Esophagus muscularis mucosa (tissue), 4 donors: ENCODE measurements at places on chromosomes 3 and 15. TPM values are rescaled to one million over a fixed set of nuclear protein-coding genes. Genes with fewer than 3 reads are reported as not detected.

DNA sequence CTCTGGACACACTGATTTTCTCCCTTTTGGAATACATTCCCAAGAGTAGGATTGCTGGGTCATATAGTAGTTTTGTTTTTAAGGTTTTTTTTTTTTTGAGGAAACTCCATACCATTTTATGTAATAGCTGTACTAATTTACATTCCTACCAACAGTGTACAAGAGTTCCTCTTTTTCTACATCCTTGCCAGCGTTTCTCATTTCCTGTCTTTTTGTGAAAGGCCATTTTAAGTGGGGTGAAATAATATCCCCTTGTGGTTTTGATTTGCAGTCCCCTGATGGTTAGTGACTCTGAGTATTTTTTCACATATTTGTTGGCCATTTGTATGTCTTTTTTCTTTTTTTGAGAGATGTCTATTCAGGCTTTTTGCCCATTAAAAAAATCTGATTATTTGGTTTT is 1205.5 kb downstream of the ROBO1 start:
- DNase-seq = no peak

GRCh38 chr15:96355568-96356187 is 25.2 kb downstream of the NR2F2 start:
- DNase-seq = no peak

CLK3 gene
- total RNA-seq = 89.8 TPM

DNA sequence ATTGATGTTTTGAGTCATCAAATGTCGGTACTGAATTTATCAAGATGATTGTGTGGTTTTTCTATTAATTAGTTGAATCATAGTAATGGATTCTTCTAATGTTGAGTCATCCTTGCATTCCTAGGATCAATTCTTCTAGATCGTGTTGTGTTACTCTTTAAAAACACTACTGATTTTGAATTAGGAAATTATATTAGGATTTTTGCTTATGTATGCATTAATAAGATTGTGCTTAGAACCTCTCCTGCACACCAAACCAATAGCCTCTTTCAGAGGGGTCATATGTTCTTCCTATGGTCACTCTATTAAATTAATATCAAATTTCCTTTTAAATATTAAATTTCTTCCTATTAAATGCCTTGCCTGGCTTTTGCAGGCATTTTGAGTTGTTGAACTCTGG is 151.7 kb upstream of the TOPAZ1 start:
- DNase-seq = no peak

DNA sequence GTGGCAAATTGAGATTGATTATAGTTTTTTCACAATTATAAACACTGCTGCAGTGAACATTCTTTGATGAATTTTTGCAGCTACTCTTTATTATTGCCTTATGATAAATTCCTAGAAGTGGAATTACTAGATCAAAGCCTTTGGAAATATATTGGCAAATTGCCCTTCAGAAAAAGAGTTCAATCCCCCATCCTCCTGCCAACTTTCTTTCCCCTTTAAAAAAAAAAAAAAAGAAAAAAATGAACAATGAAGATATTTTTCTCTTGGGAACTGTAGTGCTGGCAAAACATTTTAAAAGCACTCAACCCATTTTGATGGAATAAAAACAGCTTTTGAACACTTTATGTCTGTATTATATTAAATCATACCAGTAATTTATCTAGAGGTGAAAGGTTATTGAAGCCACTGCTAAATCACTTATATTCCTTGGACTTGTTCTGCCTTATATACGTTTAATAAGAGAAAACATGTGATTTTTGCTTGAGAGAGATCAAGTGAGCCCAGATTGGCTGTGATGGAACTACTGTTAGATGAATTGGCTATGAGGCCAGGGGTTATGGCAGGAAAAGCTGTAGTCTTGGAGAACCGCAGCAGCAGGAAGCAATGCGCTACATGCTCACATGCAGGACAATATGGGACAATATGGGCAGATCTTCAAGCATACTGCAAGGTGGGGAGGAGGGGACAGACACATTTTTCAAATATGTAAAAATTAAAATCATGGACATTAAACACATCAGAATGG is 212.8 kb upstream of the C2CD4B start:
- DNase-seq = no peak

P2RY1 gene
- 3.0 TPM for total RNA-seq

DNA sequence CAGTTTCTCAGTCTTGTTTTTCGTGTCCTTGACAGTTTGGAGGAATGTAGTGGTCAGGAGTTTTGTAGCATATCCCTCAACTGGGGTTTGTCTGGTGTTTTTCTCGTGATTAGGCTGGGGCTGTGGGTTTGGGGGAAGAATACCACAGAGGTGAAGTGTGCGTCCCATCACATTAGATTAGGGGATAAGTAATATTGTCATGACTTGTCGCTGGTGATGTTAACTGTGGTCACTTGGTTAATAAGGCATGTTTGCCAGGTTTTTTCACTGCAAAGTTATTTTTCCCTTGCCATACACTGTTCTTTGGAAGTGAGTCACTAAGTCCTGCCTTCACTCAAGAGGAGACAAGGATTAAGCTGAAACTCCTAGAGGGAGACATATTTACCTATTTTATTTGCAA is 39.1 kb downstream of the PAK2 start:
- DNase-seq = no peak

DNA sequence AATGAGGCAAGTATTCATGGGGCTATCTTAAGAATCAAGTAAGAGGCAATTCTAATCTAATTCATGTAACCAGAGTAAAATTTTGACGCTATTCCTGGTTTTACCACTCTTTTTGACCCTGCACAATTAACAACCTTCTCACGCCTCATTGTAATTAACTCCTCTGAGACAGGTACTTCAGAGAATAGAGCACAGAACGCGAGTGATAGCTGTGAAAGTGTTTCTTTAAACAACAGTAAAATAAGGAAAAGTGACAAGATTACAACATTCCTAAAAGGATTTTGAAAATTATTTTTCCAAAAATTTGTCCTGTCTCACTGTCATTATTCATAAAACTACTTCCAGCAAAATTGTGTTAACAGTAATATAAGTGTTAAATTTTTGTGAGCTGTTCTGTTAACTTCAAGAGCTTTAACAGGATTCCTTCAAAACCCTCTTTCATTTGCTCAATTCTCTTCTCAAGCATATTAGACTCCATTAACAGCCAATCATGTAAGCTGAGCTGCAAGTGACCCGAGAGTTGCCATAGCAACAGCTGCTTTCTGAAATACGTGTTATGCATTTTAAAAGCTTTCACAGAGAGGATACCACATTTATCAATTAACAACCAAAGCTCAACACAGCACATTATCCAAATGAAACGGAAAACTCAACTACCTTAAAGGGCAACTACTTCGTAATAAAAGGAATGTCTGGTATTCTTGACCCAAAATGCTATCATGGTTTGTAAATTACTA is 93.1 kb downstream of the STAG1 start:
- no peak for DNase-seq

DNA sequence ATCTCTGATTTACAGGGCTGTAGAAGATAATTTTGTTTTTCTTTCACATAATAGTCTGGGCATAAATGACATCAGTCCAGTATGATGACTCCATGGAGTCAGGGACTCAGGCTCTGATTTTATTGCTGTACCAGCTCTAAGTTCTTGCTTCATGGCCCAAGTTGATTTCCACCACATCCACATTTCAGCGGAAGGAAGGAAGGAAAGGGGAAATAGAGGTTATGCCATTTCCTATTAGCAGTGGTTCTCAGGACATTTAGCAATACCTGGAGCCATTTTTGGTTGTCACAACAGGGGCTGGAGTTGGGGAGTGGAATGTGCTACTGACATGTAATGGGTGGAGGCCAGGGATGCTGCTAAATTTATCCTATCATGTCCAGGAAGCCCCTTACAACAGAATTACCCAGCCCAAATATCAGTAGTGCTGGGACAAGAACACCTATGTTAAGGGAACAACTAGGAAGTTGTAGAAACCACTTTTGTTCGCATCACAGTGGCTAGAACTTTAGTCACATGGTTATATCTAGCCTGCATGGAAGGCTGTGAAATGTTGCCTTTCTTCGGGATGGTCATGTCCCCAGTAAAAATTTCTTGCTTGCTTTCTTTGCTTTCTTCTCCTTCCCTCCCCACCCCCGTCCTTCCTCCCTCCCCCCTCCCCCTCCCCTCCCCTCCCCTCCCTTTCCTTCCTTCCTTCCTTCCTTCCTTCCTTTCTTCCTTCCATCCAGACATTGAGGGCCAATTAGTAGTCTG is 42.1 kb downstream of the OXSR1 start:
- DNase-seq = no peak

KLF15 gene
- 84.3 TPM for total RNA-seq

DNA sequence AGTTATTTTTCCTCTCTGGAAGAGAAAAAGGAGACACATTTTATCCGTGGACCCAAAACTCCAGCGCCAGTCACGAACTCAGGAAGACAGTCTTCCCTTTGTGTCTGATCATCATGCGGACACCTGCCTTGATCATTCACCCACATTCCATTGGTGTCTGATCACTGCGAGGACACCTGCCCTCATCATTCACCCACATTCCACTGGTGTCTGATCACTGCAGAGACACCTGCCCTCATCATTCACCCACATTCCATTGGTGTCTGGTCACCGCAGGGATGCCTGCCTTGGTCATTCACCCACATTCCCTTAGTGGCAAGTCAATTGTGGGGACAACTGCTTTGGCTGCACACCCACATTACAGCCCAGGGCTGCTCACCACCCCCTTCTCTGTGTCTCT is 148.9 kb downstream of the ROBO1 start:
- no peak for DNase-seq

GRCh38 chr3:79172241-79172640 is 595.6 kb downstream of the ROBO1 start:
- DNase-seq = no peak

DNA sequence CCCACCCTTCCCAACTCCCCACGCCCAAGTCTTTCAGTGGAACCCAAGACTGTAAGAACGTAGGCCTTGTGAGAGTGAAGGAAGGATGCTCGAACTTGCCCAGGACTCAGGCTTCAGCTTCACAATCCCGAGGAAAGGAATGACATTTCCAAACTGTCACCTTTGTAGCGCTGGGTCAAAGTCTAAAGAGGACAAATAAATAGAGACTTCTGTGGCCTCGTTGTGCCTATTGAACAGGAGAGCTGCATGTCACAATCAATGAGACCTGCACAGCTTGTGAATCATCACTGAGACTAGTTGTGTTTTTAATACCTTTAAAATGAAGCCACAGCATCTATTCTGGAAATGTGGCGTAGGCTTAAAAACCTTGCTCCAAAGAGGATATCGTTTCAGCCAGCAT is 222.8 kb upstream of the ST8SIA2 start:
- no peak for DNase-seq

- no peak for DNase-seq
Observed at GRCh38 chr15:69451951-69452691, 497 bp upstream of the RPLP1 start.

- DNase-seq = no peak
Observed at GRCh38 chr15:63292771-63293170, 15.4 kb downstream of the APH1B start.

GRCh38 chr3:149538371-149538770 is 63.9 kb downstream of the TM4SF4 start:
- DNase-seq = no peak

GRCh38 chr15:88546248-88547129 is at the start of gene DET1:
TSS of gene DET1 (minus strand) at chr15:88546681. CDS start at chr15:88531705, 14,976 bp downstream.
- DNase-seq = peak; percentile 98

DNA sequence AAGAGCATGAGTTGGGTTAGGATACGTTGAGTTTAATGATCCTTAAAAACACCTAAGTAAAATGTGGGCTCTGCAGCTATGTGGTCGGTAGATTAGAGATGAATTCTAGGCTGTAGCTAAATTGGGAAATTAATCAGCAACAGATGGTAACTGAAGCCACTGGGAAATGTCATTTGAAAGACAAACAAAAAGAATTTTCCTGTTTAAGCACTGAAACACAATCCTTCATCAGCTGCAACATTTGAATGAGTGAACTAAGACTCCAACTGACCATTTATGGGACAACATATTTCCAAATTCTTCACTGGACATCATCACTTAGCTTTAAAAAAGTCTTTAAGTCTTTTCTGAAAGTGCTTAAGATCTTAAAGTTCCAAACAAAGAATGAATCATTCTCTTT is 226.9 kb downstream of the ZNF385D start:
- no peak for DNase-seq

DNA sequence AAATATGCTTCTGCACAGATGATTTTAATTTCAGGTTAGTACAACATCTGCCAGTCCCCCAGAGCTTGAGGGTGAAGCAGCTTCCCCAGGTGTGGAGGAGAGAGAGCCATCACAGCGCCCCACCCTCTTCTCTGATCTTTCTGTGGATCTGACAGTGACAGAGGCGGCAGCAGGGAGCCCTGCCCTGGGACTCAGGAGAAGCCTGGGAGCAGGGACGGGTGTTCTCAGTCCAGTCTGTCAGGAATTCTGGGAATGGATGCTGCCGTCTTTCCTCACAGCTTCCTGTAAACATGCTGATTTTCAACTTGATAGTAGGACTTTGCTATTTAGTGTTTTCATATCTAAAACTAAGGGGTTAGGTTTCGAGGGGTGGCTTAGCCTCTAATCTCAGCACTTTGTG is 11.4 kb upstream of the RAB8B start:
- DNase-seq = no peak

DNA sequence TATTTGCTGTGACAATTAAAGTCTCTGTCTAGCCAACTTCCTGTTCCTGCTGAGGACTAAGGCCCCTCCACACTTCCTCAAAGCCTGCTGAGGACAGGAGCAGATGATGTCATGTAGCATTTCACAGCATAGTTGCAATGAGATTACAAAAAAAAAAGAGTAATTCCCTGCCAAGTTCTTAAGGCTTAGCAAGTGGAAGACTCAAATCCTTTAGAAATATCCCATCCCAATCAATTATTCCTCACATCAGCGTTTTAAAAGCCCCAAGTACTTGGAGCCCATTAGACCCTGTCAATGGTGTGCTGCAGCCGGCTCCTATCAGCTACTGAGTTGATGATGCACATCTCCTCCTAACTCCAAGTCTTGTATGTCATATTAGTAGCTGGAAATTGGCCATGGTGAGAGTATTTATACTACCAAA is 51.7 kb downstream of the TRANK1 start:
- peak; percentile 79 for DNase-seq

IL5RA gene
- total RNA-seq = 0.34 TPM

TASOR gene
- 71.7 TPM for total RNA-seq

CDAN1 gene
- 8.9 TPM for total RNA-seq

- peak; percentile 64 for DNase-seq
Observed at GRCh38 chr3:134064081-134064480, 34.4 kb upstream of the SLCO2A1 start.
